A172 (cell line): ENCODE measurements at places on chromosomes 1 and 21. TPM values are rescaled to one million over a fixed set of nuclear protein-coding genes. Genes with fewer than 3 reads are reported as not detected.

Gene MUTYH
- total RNA-seq, result 8.9 and 13.2 TPM in 2 replicates

Gene ELF3
- total RNA-seq, result 8.9 and 39.4 TPM in 2 replicates

Gene TNFSF4
- total RNA-seq, result 60.3 and 63.8 TPM in 2 replicates

Gene ASCL5
- total RNA-seq, result not detected in 2 replicates

Gene NBPF3
- 5.4 and 5.6 TPM in 2 replicates for total RNA-seq

Gene C1orf210
- total RNA-seq, result not detected in 2 replicates

Gene AMY1A
- not detected in 2 replicates for total RNA-seq

Gene DRAXIN
- 4.0 and 7.0 TPM in 2 replicates for total RNA-seq

Gene ATXN7L2
- total RNA-seq, result 3.0 and 5.4 TPM in 2 replicates

Gene ZBTB8A
- 3.6 and 3.9 TPM in 2 replicates for total RNA-seq

Gene USH2A
- total RNA-seq, result 6.9 and 8.1 TPM in 2 replicates

Gene XCL1
- total RNA-seq, result not detected in 2 replicates
